ENCODE measurements at places on chromosomes 5 and 9.

GRCh38 chr9:13721481-13722235, 442.2 kb upstream of the MPDZ start:
- DNase-seq = no peak

DNA sequence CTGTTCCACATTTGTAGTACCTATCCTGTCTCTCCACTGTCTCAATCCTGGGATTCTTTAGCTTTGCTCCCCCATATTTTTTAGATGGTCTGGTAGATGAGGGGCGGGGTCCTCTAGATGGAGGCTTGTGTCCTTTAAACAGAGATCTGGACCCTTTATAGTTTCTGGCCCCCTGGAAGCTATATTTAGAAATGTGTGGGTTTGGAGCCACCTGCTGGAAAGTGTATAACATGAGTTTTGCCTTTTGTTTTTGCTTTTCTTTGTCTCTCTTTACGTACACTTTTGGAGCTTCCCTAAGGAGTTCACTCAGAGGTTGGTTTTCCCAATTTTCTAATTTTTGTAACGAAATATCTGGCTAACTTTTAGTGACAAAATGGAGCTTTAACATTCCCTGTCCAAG, 110.7 kb downstream of the CFAP95 start:
- DNase-seq = no peak

DNA sequence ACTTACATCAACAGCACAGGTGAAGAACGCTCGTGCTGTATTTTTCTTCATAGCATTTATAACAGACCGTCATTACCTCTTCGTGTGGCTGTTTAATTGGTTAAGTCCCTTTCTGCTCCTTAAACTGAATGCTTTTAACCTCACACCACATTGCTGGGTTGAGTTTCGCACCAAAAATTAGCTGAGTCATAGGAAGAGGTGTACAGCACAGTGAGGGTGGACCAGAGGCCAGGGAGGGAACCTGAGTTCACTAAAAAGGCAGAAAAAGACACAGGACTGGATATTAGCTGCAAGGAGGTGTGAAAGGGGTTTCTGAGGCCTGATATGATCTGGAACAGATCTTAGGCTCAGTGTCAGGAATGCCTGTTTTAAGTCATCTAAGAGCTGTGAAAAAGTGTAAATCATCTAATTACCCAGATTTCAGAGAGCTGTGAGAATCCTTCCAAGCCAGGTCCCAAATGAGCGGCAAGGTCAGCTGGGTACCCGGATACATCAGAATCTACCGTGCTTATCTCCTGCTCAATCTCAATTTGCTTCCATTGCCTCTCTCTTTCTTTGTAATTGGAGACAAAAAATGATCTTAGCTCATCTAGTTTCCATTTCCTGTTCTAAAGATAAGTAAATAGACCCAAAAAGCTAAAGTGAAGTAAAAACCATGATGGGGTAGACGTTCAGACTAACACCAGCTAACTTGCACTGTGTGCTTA, 7.1 kb upstream of the CFAP90 start:
- DNase-seq = peak; percentile 33

DNA sequence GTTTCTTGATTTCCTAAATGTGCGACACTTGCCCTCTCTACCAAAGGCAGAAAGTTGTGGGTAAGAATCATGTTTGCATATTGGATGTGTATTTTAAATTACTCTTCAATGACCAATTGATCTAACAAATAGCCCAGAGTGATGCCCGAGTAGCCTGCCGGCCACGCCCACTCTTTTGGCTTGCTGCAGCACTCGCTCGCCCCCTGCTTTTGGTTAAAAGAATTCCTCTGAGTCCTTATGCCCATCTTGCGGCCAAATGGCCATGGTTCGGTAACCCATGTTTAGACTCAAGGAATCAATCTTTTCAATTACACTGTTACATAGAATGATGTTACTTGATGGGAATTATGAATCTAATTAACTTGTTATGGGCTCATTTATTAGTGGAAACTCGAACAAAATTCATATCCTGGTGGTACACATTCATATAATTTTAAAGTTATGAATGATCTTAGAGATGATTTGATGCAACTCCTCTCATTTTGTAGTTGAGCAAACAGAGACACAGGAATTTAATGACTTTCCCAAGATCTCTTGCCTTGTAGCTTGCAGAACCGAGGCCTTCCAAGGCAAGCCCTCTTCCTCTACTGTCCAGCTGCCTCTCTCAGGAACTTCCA, 36.5 kb downstream of the PPIC start:
- peak; percentile 60 for DNase-seq

GRCh38 chr9:97327562-97327961, 20.1 kb downstream of the CCDC180 start:
- DNase-seq = no peak

Data from activated CD4-positive, alpha-beta memory T cell treated with anti-CD3 and anti-CD28 coated beads for 36 hours (primary cell).